Activated CD8-positive, alpha-beta T cell treated with anti-CD3 and anti-CD28 coated beads for 36 hours (primary cell): ENCODE measurements at places on chromosomes 4 and X.

DNA sequence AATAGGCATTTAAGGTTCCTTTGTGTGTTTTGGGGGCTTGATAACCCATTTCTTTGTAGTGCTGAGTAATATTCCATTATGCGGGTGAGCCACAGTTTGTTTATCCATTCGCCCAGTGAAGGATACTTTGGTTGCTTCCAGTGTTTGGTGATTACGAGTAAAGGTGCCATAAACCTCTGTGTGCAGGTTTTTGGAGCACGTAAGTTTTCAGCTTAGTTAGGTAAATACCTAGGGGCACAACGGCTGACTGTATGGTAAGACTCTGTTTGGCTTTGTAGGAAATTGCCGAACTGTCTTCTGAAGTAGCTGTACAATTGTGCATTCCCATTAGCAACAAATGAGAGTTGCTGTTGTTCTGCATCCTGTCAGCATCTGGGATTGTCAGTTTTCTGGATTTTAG lies 3.8 kb upstream of the TBL1X start:
- no peak for DNase-seq
- peaks cover 44% of the 10 kb centered on the region for H3K4me1 ChIP-seq
- no peak overlapping the region for H3K27ac ChIP-seq

- H3K27me3 ChIP-seq: no peaks in the 10 kb centered on the region
- peaks cover 3% of the 10 kb centered on the region for H3K36me3 ChIP-seq
- no peak overlapping the region for H3K27ac ChIP-seq
- DNase-seq: no peak
- no peak overlapping the region for H3K4me3 ChIP-seq
- no peaks in the 10 kb centered on the region for H3K4me1 ChIP-seq
Observed at GRCh38 chr4:163193717-163194116, 27.0 kb upstream of the NAF1 start.

DNA sequence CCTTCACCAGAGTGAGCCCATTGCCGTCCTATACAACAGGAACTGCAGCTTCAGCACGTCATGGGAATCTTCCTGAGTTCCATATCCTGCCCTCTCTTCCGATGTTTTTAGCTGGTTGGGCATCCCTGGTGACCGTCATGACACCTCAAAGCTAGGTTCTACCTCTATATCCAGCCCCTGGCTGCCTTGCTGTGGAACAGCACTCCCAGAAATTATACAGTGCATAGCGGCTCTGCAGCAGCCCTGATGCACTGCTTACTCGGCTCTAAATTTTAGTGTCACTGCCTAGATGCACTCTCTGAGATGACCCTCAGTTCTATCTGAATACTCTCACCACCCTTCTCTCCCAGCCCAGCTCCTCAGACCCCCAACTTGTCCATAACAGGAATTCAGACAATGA lies 44.3 kb downstream of the ARHGEF38 start:
- H3K4me3 ChIP-seq: no peak overlapping the region
- peaks cover 10% of the 10 kb centered on the region for H3K27me3 ChIP-seq
- DNase-seq: no peak

DNA sequence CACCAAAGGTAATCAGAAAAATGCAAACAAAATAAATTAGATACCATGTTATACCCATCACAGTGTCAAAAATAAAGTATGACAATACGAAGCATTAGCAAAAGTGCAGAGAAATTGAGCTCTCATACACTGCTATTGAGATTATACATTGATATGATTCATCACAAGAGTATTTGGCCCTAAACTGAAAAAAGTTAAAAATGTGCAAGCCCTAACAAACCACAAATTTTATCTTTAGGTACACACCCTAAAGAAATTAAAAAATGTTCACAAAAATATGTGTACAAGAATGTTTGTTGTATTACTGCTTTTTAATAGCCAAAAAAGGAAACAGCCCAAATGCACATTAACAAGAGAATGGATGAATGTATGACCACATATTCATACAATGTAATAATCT lies 137.9 kb upstream of the MAGEA10 start:
- H3K27me3 ChIP-seq: no peaks in the 10 kb centered on the region
- no peak overlapping the region for H3K27ac ChIP-seq
- H3K36me3 ChIP-seq: no peaks in the 10 kb centered on the region
- no peak for DNase-seq
